ENCODE measurements at places on chromosomes 1 and 21. TPM values are rescaled to one million over a fixed set of nuclear protein-coding genes. Genes with fewer than 3 reads are reported as not detected.

Gene SLC30A10
- 0.44 TPM for total RNA-seq

Gene RORC
- total RNA-seq, result not detected

Gene RCAN1
- 225 TPM for total RNA-seq

Gene FCMR
- total RNA-seq, result 0.12 TPM

Gene TIE1
- total RNA-seq, result 12.3 TPM

Gene CLIC6
- total RNA-seq, result 0.13 TPM

Gene GUCA2B
- total RNA-seq, result not detected

Gene DDI2
- total RNA-seq, result 11.6 TPM

Gene PRAMEF18
- total RNA-seq, result not detected

Gene SELENBP1
- 125 TPM for total RNA-seq

Gene FNDC5
- total RNA-seq, result 1.2 TPM

Gene HTR6
- 0.13 TPM for total RNA-seq

Gene TM2D1
- total RNA-seq, result 57.3 TPM

Gene KRTAP21-2
- not detected for total RNA-seq

Gene PEX10
- total RNA-seq, result 28.4 TPM

Gene TPM3
- 595 TPM for total RNA-seq

Gene ANP32E
- total RNA-seq, result 36.5 TPM

Gene TAF13
- 107 TPM for total RNA-seq

Gene CELA2B
- not detected for total RNA-seq

Gene COL8A2
- total RNA-seq, result 5.9 TPM

Gene FCAMR
- total RNA-seq, result not detected

Gene DNAH14
- total RNA-seq, result 0.31 TPM

Gene RIMKLA
- total RNA-seq, result not detected

Gene BRINP3
- not detected for total RNA-seq

Gene CYP4B1
- not detected for total RNA-seq

Gene NOS1AP
- not detected for total RNA-seq

Gene KRTAP7-1
- not detected for total RNA-seq

Gene CSMD2
- 8.8 TPM for total RNA-seq

Gene HFM1
- total RNA-seq, result 0.13 TPM

Gene LIN28A
- total RNA-seq, result not detected

Gene EPHA2
- total RNA-seq, result 35.3 TPM

Gene SRGAP2B
- 41.5 TPM for total RNA-seq

Gene LHX8
- total RNA-seq, result not detected

Gene TRIM63
- under 0.01 TPM for total RNA-seq

Gene BEND5
- not detected for total RNA-seq

Gene CA14
- not detected for total RNA-seq

Gene HSF2BP
- 1.2 TPM for total RNA-seq

Gene FMN2
- 8.3 TPM for total RNA-seq

Gene RUNX3
- not detected for total RNA-seq

Gene WDTC1
- 23.6 TPM for total RNA-seq

Gene OPRD1
- total RNA-seq, result under 0.01 TPM

Gene RAB25
- total RNA-seq, result not detected

Gene KLHL21
- 33.8 TPM for total RNA-seq

Gene ICOSLG
- total RNA-seq, result 0.13 TPM

Gene CD52
- not detected for total RNA-seq

Gene EPB41
- total RNA-seq, result 10.1 TPM

Gene OLFM3
- total RNA-seq, result not detected

Gene SPRR2E
- not detected for total RNA-seq

Gene FCRL1
- not detected for total RNA-seq

Gene RSPO1
- total RNA-seq, result not detected

Gene FRRS1
- total RNA-seq, result 37.1 TPM

Gene KCNJ9
- total RNA-seq, result 0.06 TPM

Gene C1orf56
- total RNA-seq, result 1.2 TPM
